ENCODE measurements at places on chromosomes 7 and 10.

DNA sequence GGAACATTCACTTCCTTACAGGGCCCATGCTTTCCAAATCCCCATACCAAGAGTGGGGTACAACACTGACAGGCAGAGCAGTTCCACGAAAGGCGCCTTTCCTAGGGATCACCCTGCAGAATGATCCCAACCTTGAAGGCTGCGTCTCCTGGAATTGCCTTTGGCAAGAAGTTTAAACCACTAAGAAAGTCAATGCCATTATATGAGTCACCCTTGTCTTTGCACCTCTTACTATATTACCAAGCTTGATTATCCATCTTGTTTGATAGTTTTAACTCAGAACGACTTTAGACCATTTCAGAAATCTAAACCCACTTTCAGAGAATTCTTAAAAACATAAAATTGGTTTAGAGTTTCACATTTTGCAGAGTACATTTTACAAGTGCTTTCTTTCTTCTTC is 282.1 kb downstream of the ARHGAP12 start:
- DNase-seq, result no peak

- DNase-seq, result no peak
Observed at GRCh38 chr7:36659172-36659516, 65.2 kb downstream of the AOAH start.

GRCh38 chr10:127398140-127398970 is 150.8 kb upstream of the NPS start:
- no peak for DNase-seq

DNA sequence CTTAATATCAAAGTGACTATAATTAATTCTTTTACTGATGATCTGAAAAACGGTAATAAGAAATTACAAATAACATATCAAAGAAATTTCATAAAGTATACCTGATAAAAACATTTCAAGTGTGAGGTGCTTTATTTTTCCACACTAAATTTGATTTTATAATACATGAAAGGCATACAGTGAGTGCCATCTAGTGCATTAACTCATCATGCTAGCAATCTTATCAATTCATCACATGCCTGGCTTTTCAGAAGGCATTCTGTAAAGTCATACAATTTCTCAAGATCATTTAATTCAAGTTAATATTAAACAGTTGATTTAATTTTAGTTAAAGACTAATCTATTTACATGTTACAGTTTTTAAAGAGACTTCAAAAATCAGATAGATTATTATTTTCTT is 1020.9 kb downstream of the GATA3 start:
- DNase-seq, result no peak

DNA sequence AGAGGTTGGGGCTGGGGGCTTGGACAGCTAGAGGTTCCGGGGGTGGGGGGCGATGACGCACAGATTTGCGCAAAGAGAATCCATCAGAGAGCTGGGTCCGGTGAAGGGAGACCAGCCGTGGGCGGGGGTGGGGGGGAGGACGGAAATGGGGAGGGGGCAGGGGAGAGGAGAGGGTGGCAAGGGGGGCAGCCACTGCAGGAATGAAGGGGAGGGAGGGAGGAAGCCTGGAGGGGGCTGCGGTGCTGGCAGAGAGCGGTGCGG is 1.2 kb upstream of the VGF start:
- DNase-seq, result no peak

- no peak for DNase-seq
Observed at GRCh38 chr10:79098061-79098460, 29.3 kb downstream of the ZMIZ1 start.

Data from HS-27A (cell line).